ENCODE measurements at places on chromosomes 1 and 21. TPM values are rescaled to one million over a fixed set of nuclear protein-coding genes. Genes with fewer than 3 reads are reported as not detected.

- H3K36me3 ChIP-seq: no peaks in the 10 kb centered on the region
- no peaks in the 10 kb centered on the region for H3K27me3 ChIP-seq
- H3K4me3 ChIP-seq: no peak overlapping the region
- no peak for DNase-seq
These were observed 65.6 kb downstream of the HHAT start for GRCh38 chr1:210394281-210394821.

Gene S100A1
- total RNA-seq: 1.1 TPM

DNA sequence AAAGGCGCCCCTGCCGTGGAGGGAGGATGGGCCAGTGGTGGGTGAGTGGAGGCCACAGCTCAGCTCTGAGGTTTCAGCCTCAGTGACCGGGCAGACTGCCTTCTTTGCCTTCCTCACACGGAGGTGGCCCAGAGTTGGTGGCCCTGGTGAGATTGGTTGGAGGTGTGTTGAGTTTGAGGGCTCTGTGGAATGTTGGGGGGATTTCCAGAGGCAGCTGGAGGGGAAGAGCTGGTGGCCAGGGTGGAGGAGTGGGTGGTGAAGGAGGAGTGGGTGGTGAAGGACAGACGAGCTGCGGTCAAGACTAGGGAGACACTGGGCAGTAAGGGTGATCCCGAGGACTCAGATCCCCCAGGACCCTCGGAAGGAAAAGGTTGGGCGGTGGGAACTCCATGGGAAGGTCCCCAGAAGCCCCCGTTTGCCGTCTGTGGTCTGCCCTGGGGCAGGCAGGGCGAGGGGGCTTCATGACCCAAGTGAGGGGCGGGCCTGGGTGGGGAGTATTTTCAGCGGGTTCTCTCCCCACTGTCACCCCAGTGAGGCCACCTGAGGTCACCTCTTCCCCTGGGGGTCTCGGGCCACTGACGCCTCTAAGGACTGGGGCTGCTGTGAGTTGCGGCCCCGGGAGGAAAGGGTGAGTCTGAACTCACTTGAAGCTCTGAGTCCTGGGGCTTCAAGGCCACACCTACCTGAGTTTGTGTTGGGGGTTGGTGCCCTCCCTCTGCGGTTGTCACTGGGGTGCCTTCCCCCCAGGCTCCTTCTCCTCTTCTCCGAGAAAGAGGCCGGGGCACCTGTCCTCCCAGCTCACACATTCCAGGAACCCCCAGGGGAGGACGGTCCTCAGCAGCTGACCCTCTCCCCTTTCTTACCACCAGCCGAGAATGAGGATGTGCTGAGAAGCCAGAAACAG lies 22.7 kb upstream of the PIK3CD start:
- H3K27me3 ChIP-seq: no peaks in the 10 kb centered on the region
- no peak overlapping the region for H3K4me3 ChIP-seq
- no peaks in the 10 kb centered on the region for H3K36me3 ChIP-seq
- DNase-seq: no peak

Gene SPRR5
- not detected for total RNA-seq

Gene NBPF20
- total RNA-seq: 4.9 TPM

- no peak overlapping the region for H3K27ac ChIP-seq
- DNase-seq: no peak
- peaks cover 3% of the 10 kb centered on the region for H3K36me3 ChIP-seq
- no peaks in the 10 kb centered on the region for H3K27me3 ChIP-seq
- no peak overlapping the region for H3K4me3 ChIP-seq
- no peaks in the 10 kb centered on the region for H3K4me1 ChIP-seq
These were observed 164.6 kb downstream of the PLPP3 start for GRCh38 chr1:56414728-56415224.

Gene PLA2G2C
- not detected for total RNA-seq

GRCh38 chr1:39907528-39908453 lies 6.1 kb upstream of the MYCL start:
- H3K36me3 ChIP-seq: no peaks in the 10 kb centered on the region
- H3K27ac ChIP-seq: no peak overlapping the region
